ENCODE measurements at places on chromosomes 2 and 18. TPM values are rescaled to one million over a fixed set of nuclear protein-coding genes. Genes with fewer than 3 reads are reported as not detected.
A peak's percentile ranks its signal among the peaks of the same experiment; 100 is the strongest.

GRCh38 chr2:189521699-189522434, 58.7 kb downstream of the SLC40A1 start:
- DNase-seq = peak; percentile 50

GRCh38 chr2:149601141-149601796, 13.7 kb upstream of the MMADHC start:
- peak; percentile 16 for DNase-seq

GRCh38 chr2:145752091-145752806, 1232.3 kb upstream of the ZEB2 start:
- DNase-seq = peak; percentile 78

DNA sequence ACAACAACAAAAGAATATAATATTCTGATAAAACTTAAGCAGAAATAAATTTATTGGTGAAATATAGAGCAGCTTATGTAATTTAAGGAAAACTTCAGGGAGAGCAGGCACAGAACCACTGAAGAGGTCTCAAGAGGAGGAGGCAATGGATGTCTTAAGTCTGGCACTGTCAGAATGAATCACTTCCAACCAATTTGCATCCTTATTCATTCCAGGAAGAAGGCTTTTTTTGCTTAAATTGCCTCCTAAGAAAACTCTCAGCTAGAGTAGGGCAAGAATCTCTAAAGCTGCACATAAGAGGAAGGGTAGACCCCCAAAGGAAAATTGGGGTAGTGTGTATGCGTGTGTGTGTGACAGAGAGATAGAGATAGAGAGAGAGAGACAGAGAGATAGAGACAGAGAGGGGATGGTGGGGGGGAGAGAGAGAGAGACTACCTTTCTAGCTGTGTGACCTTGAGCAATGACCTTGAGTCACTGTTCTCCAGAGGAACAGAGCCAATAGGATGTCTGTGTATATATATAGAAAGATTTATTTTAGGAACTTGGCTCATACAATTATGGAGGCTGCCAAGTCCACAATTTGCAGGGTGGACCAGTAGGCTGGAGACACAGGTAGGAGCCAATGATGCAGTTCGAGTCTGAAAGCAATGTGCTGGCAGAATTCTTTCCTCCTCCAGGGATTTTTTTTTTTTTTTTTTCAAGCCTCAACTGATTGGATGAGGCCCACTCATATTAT, 96.4 kb upstream of the LINC00305 start:
- DNase-seq = no peak

- no peak for DNase-seq
Measured at GRCh38 chr18:5543036-5543680, 639 bp downstream of the EPB41L3 start.

DNA sequence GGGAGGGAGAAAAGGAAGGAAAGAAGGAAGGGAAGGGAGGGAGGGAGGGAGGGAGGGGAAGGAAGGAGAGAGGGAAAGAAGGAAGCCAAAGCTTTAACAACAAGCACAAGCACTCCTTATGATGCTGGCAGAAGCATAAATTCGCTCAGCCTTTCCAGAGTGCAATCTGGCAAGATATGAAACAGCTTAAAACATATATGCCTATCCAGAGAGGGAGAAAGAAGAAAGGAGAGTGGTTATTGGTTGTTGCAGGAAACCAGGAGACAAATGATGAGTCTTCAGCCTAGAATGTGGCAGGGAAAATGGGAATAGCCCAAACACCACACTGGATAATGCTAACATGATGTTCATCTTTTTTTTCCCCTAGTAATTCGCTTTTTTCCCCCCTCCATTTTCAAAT, 64.0 kb downstream of the STPG4 start:
- DNase-seq = no peak

GRCh38 chr2:3251946-3252345, 125.7 kb downstream of the EIPR1 start:
- DNase-seq = no peak

GRCh38 chr2:197251576-197251975, 59.0 kb downstream of the ANKRD44 start:
- no peak for DNase-seq

GRCh38 chr2:1016500-1016899, 65.9 kb downstream of the SNTG2 start:
- DNase-seq = no peak

GRCh38 chr18:551404-552061, 28.6 kb upstream of the CETN1 start:
- no peak for DNase-seq

DNA sequence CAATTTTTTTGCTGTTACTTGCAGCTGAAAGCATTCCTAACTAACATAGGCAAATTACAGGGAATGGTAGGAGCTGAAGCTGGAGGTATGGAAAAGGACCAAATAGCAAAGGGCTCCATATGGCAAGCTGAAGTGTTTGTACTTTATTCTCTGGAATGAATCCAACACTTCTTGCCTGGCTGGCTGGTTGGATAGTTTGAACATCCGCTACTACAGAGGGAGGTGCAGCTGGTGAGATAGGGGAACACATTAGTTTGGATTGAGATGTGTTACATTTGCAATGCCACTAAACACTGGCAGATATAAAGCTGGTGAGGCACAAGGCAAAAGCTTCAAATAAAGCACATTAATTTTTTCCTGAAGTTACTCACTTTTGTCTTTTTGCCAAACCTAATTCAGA, 291.5 kb downstream of the SP3 start:
- no peak for DNase-seq

GRCh38 chr2:119469661-119470297, 38.1 kb downstream of the TMEM37 start:
- DNase-seq = no peak

GRCh38 chr2:178450524-178450773, 526 bp downstream of the PRKRA start:
- DNase-seq = no peak

DNA sequence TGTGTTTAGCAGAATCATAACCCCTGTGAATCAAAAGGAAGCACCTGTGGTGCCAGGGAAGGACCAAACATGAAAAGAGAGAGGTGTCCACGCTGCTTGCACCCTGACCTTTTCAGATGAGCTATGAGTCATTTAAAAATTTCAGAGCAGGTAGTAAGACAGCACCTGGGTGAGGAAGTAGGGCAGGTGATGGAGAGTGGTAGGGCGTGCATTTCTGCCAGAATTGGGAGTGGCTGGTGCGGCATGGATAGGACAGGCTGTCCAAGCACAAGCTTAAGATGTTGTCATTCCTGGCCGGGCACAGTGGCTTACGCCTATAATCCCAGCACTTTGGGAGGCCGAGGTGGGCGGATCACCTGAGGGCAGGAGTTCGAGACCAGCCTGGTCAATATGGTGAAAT, 36.8 kb downstream of the NPAS2 start:
- peak; percentile 81 for DNase-seq

DNA sequence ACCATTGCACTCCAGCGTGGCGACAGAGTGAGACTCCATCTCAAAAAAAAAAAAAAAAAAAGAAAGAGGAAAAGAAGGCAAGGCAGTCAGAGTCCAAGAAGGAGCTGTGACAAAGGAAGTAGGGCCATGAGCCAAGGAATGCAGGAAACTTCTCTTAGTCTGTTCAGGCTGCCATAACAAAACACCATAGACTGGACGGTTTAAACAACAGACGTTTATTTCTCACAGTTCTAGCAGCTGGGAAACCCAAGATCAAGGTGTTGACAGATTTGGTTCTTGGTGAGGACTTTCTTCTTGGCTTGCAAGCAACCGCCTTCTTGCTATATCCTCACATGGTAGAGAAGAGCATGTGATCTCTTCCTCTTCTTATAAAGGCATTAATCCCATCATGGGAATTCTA, 13.1 kb upstream of the SUMO1 start:
- DNase-seq = no peak

DNA sequence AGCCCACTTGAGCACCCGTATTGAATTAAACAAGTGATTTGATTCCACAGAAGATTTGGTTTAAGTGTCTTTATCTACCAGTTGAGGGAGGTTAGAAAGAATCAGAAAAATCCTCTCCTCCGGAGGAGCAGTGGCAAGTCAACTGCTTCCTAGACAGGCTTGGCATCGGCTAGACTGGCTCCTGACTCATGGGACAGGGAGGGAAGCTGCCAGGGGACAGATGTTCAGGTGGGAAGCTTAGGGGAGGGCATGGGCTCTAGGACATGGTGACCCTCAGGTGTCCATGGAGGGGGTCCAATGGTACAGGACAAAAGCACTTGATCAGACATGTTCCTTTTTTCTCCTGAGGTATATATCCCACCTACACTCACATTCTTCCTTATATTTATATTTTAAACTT, 119.3 kb upstream of the IL1R2 start:
- no peak for DNase-seq

- no peak for DNase-seq
Measured at GRCh38 chr2:145199827-145200706, 680.1 kb upstream of the ZEB2 start.

GRCh38 chr2:167013227-167013626, 124.9 kb downstream of the XIRP2 start:
- peak; percentile 46 for DNase-seq

The TMEM247 gene
- total RNA-seq = not detected

The L3MBTL4 gene
- total RNA-seq = 0.63 TPM

The PJVK gene
- 1.6 TPM for total RNA-seq

The UGT1A4 gene
- not detected for total RNA-seq
